ENCODE measurements at places on chromosomes 2 and 18. TPM values are rescaled to one million over a fixed set of nuclear protein-coding genes. Genes with fewer than 3 reads are reported as not detected.

The YPEL5 gene
- 22.5 TPM for total RNA-seq

The CFAP210 gene
- total RNA-seq = not detected

The STPG4 gene
- total RNA-seq = not detected

The CYP1B1 gene
- total RNA-seq = 10.1 TPM

The UGT1A7 gene
- not detected for total RNA-seq

The GPR35 gene
- 0.56 TPM for total RNA-seq

The G6PC2 gene
- total RNA-seq = not detected
